ENCODE measurements at places on chromosomes 7 and 10.
A peak's percentile ranks its signal among the peaks of the same experiment; 100 is the strongest.

GRCh38 chr10:88490231-88490980, 92.7 kb downstream of the RNLS start:
- no peak for ATAC-seq

GRCh38 chr10:79434821-79435251, 10.6 kb downstream of the ZCCHC24 start:
- no peak for ATAC-seq

GRCh38 chr10:119406601-119407253, 135.8 kb downstream of the RGS10 start:
- no peak for ATAC-seq

GRCh38 chr7:64873517-64873916, 29.6 kb upstream of the ZNF273 start:
- no peak for ATAC-seq

- ATAC-seq = peak; percentile 57
Measured at GRCh38 chr7:127287133-127287532, 34.4 kb upstream of the GRM8 start.

GRCh38 chr7:104873401-104873800, 140.6 kb upstream of the KMT2E start:
- no peak for ATAC-seq

DNA sequence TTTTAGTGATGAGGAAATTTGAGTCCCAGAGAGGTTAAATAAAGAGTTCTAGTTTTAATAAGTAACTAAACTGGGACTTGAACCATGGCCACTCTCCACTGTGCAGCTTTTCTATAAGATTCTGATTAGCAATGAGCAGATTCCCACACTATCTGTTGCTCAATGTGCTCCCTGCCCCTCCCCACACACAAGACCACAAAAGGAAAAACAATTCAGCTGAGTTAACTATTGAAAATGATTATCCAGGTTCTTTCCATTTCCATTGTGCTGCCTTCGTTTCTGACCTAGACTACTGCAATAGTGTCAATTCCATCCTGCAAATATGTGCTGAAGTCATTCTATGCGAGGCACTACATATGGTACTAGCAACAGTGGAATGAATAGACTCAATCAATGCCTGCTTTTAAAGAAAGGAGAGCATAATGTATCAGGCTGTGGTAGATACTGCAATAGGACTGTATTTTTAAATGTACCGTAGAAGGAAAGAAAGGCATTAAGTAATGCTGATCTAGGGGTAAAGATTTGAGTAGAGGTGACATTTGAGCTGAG, 97.0 kb downstream of the SEMA3C start:
- no peak for ATAC-seq

DNA sequence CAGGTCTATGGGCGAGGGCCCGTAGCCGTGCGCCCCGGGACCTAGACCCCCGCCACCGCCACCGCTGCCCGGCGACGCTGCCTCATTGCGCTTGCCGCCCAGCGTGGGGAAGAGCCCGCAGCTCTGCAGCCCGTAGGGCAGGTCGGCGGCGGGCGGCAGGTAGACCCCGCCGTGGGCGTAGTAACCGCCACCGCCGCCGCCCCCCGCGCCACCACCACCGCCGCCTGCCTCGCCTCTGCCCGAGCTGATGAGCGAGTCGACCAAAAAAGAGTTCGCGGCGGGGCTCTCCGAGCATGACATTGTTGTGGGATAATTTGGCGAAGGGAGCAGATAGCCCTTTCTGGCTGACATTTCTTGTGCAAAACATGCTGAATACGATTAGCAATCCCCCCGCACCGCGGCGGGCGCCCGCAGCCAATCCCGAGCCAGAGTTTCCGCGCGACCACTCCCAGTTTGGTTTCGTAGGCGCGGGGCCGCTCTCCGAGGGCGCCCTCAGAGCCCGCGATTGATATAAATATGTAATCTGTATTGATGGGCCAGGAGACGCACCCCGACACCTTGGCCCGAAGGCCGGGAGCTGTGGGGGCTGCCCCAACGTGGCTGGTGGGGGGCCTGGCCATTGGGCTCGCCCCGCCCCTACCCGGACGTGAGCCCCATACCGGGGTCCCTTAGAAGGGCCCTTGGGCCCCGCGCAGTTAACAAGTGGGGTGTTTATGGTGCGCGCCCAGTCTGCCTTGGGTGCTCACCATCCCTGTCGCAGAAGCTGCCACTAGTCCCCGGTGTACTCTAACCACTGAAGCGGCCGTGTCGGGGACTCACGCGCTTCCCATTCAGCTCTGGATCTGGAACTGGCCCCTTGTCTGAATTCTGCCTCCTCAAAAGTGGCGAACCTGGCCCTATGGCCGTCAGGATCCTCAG, at the start of gene HOXA10:
Gene HOXA10, minus strand, starts transcription at position 365 of the 918 bp plus-strand sequence. Its CDS starts 14 bp downstream, at position 351.
- no peak for ATAC-seq

DNA sequence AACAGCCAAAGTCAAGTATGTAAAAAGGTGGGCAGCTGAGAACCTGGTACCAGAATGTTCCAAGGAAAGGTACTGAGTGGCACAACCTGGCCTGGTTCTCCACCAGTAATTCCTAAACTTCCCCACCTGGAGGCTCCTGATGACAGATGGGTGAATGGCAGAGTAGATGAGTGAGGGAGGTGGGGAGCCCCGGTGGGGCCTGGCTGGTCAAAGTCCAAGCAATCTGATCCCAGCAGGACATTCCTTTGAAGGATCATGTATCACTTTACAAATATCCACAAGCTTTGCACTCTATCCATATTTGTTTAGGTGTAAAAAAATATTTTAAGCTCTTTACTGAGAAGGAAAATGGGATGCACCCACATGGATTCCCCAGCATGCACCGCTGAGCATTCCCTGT, 250.2 kb downstream of the DPP6 start:
- no peak for ATAC-seq

- ATAC-seq = no peak
Measured at GRCh38 chr7:15462721-15463389, 99.0 kb downstream of the AGMO start.

DNA sequence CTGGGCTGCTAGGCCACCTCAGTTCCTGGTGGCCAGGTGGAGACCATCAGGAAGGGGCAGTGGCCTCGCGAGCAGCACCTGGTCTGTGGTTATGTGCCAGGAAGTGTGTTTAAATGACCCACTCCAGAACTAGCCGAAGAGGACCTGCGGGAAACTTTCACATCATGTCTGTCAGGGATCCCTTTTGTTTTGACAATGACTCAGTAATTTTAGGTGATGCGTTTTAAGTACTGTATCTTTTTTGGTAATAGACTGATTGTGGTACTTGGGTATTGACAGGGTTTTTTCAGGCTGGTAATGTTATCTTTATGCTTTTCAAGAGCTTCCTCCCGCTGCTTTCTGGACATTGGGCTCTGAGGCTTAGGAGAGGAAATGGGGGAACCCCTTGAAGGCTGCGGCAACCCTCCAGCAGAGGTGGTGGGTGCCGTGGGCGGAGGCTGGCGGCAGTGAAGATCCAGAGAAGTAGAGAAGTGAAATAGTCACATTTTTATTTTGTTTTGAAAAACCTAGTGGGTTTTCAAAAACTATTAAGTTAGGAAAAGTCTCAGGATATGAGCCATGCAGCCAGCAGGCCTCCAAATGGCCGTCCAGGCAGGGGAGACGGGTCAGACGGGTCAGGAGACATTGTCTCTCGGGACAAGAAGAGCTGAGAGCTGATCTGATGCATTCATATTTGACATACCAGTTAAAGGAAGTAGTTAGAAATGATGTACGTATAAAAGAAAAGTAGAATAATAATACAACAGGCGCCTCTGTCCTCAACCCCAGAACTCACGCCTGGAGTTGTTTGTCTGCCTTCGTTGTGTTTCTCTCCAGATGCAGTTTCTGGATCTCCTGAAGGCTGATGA, 27.7 kb downstream of the PPP2R2D start:
- no peak for ATAC-seq

DNA sequence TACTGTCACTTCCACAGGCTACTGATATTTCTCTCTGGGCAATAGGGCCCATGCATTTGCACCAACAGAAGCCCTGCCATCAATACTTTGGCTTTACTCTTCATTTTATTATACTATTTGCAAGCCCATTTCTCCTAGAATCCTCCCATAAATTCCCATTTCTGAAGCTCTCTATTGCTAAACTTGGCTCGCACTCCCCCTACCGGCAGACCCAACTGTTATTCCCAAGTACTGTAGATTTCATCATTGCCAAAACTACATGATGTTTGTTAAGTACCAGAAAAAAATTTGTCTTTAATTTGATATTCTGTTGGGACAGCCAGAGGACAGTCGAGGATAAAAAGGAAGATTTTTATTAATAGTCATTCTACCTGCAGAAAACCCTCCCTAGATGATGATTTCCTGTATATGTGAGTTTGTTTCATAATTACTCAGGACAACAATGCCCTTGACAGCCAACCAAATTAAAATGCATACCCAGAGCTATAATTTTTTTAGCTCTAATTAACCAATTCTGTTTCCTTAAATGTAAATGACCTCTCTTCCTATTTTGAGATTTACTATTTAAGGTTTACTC, 298.6 kb downstream of the REEP3 start:
- ATAC-seq = no peak

- no peak for ATAC-seq
Measured at GRCh38 chr7:139169816-139170215, 60.3 kb upstream of the ZC3HAV1 start.

DNA sequence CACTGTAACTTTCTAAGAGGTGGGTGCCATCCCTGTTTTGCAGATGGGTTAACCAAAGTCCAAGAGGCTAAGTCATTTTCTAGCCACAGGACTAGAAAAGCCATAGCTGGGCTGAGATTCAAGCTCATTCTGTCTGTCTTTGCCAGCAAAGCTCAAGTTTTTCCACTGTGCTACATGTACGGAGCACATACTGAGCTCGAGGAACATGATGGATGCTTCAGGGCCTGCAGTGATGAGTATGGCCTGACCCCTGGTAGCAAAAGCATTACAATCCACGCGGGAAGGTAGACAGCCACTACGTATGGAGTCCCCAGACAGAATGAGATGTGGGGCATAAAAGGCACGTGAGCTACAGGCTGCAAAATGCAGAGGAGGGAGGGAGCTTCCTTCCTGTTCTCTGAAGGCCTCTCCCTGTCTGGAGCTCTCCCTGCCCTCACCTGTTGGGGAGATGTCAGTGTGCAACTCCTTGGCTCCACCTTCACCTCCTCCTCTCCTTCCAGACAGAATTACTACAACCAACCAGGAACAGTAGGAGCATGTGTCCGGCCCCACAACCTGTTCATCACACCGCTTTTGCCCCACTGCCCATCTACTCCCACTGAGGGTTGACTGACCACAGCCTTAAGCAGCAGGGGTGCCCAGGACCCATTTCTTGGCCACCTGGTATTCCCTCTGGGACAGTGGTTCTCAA, 16.4 kb downstream of the ITPRIP start:
- ATAC-seq = peak; percentile 37

DNA sequence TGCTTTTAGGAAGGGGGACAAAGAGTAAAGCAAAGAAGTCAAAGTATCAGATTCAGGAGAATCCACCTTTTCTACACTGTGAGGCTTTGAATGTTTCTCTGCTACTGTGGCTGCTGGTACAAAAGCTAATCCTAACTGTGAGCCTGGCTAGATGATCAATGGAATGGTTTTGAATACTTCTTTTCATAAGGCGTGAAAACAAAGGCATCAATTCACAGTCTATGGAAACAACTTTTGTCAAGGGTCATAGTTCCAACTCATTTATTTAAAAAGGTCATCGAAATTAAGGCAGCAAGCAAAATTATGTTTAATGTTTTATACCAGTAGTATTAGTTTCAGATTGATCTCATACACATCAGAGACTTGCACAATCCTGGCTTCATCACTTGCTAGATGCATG, 118.1 kb downstream of the CTTNBP2 start:
- no peak for ATAC-seq

GRCh38 chr10:5466451-5467206, 32.7 kb downstream of the CALML5 start:
- ATAC-seq = peak; percentile 85

- no peak for ATAC-seq
Measured at GRCh38 chr10:58723186-58723585, 210.5 kb downstream of the BICC1 start.

DNA sequence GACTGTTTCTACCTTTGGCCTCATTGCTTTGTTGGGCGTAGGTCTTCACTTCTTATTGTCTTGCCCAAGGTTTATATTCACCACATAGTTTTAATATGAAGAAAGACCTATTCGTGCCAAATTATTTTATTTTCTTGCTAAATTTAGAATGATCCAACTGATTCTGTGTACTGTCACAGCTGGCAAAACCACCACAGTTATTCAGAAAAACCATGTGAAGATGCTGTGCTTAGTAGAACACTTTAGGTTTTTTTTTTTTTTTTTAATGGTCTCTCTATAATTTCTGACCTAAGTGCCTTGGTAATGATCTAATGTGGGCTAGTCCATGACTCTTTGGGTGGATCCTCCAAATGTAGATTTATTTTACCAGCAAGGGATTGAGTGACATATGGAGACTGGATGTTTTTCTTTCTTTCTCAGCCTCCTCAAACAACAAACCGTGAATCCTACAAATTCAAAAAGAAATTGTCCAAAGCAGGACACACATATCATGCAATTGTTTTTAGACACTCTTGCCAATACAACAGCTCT, 243.8 kb downstream of the DYNC1I1 start:
- ATAC-seq = no peak

GRCh38 chr7:23380556-23380955, 81.4 kb downstream of the MALSU1 start:
- peak; percentile 74 for ATAC-seq

- ATAC-seq = no peak
Measured at GRCh38 chr10:89966211-89966610, 264.8 kb downstream of the KIF20B start.

DNA sequence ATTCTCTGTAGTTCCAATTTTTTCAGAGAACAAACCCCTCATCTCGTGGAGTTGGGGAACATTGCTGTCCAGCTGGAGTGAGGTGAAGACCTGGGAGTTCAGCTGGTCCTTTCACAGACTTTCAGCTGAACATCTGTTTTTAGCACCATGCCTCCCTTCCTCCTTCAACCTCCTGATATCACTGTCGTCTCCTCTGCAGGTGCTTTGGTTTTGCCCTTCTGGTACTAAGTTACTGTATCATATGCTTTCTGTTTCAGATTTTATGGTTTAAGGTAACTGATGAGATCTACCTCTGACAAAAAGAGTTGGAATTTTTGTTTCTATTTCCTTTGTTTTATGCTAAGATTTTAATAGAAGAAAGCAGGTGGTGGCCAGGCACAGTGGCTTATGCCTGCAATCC, 102.9 kb downstream of the ZNF438 start:
- no peak for ATAC-seq

DNA sequence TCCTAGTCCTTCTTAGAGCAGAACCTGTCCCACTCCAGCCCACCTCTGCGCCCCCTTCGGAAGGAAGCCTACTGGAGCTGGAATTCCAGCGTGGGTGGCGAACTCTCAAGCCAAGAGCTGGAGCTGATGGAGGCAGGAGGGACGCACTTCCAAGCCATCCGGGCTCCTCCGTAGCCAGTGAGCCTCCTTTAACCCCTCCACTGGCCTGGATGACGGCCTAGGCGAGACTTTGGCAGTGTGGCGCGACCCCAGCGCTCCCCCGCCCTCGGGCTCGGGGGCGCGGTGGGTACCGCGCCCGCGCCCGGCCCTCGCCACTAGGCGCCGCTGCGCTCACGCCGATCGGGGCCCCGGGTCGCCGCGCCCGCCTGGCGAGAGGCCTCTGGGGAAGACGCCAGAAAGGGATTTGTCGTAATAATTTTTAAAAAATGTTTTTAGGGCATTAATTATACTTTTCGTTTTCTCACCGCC, 5.1 kb upstream of the EMX2 start:
- peak; percentile 48 for ATAC-seq
